Dermis blood vessel endothelial cell (primary cell): ENCODE measurements at places on chromosomes 13 and 19. TPM values are rescaled to one million over a fixed set of nuclear protein-coding genes. Genes with fewer than 3 reads are reported as not detected.

DNA sequence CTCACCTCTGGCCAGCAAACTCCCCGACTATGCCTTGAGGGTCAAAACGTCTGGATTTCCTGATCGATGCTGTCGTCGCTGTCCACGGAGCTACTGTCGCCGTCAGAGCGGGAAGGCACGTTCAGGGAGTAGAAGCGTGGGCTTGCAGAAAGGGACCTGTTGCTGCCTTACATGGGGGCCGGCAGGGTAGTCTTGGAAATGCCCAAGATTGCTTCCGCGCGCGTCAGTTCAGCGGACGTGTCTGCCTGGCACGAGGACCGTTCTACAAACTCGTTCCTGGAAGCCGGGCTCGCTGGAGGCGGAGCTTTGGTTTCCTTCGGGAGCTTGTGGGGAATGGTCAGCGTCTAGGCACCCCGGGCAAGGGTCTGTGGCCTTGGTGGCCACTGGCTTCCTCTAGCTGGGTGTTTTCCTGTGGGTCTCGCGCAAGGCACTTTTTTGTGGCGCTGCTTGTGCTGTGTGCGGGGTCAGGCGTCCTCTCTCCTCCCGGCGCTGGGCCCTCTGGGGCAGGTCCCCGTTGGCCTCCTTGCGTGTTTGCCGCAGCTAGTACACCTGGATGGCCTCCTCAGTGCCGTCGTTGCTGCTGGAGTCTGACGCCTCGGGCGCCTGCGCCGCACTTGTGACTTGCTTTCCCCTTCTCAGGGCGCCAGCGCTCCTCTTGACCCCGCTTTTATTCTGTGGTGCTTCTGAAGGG, 15.4 kb downstream of the RB1 start:
- DNase-seq = no peak

DNA sequence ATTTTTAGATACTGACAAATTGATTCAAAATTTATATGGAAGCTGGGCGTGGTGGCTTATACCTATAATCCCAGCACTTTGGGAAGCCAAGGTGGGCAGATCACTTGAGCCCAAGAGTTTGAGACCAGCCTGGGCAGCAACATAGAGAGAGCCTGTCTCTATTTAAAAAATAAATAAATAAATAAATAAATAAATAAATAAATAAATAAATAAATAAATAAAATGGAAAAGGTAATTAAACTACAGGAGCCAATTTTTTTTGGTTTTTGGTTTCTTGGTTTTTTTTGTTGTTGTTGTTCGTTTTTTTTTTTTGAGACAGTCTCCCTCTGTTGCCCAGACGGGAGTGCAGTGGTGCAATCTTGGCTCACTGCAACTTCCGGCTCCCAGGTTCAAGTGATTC, 29.4 kb upstream of the TRIM13 start:
- DNase-seq = no peak

GRCh38 chr19:58510084-58510862, 1.5 kb downstream of the SLC27A5 start:
- DNase-seq = no peak

GRCh38 chr13:90201202-90201601, 1146.3 kb upstream of the MIR17HG start:
- no peak for DNase-seq

- no peak for DNase-seq
These were observed 67.2 kb upstream of the GPR183 start for GRCh38 chr13:99374169-99374991.

- no peak for DNase-seq
These were observed 17.9 kb downstream of the VSTM1 start for GRCh38 chr19:54045771-54046170.

- DNase-seq = peak; percentile 86
These were observed 624 bp downstream of the CTXN1 start for GRCh38 chr19:7925171-7925851.

- DNase-seq = no peak
These were observed 11.9 kb upstream of the TPM4 start for GRCh38 chr19:16064209-16064889.

DNA sequence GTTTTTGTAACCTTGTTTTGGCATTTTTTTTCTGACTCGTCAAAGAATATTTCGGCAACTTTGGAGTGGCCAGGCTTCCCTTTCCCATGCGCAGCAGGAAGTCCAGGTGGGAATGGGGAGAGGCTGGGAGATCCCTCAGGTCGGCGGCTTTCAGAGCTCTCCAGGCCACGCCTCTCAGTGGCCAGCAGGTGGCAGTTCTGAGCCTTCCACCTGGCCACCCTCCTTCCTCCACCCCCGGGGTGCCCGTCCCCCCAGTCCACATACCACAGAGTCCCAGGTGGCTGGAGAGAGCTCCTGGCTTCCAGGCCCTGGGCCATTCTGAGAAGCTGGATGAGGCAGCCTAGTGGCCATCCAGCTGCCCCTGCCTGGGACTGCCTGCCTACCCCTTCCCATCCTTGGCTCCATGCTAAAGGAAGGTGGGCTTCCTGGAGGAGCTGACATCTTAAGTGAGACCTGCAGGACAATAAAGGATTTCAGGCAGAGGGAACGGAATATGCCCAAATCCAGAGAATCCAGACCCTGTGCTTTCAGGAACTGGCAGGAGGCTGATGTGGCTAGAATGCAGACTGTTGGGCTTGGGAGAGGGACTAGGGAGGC, 46.3 kb downstream of the CCNE1 start:
- peak; percentile 27 for DNase-seq

DNA sequence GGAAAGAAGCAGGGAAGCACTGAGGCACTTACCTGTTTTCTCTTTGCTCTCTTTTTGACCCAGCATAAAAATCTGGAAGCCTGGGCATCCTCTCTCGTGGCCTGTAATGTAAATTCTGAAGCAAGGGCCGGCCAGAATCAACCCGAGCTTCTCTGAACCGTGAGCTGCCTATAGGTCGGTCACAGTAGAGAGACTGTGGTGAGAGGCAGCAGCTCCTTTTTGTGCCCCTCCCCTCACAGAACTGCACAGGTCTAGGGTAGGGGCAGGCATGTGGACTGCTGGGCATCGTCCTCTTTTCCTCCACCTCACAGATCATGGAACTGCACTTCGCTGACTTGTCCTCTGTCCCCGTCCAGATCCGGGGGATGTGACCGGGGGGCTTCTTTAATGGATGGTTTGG, 12.5 kb downstream of the FAM124A start:
- no peak for DNase-seq

GRCh38 chr19:29302002-29302928, 89.3 kb upstream of the UQCRFS1 start:
- DNase-seq = no peak

DNA sequence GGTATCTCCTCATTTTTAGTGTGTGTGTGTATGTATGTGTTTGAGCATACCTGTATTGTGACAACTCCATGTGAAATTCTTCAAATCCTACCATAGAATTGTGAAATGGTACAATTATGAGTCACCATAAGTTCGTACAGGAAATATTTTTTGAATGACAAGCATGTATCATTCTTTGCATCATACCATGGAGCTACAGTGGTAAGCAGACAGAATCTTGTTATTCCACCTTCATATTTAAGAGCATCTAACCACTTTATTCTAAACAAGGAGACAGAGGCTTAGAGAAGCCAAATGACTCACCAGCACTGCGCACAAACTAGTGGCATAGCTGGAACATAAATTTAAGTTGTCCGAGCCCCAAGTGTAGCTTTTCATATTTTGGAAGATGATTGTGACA, 4.5 kb upstream of the EPSTI1 start:
- DNase-seq = peak; percentile 56

IRGC gene
- total RNA-seq = not detected in 2 replicates

LGI4 gene
- total RNA-seq = 0.34 TPM in 1 of 2 replicates, not detected in the other

SHISA7 gene
- total RNA-seq = not detected in 2 replicates

SIRT6 gene
- total RNA-seq = 14.0 and 23.1 TPM in 2 replicates

GPR12 gene
- total RNA-seq = not detected in 2 replicates

CGB7 gene
- not detected in 2 replicates for total RNA-seq

PRR19 gene
- 0.84 and 1.2 TPM in 2 replicates for total RNA-seq

STAP2 gene
- 28.1 and 36.6 TPM in 2 replicates for total RNA-seq

CASP14 gene
- total RNA-seq = not detected in 2 replicates
